ENCODE measurements at places on chromosomes 4 and X.
A peak's percentile ranks its signal among the peaks of the same experiment; 100 is the strongest.

DNA sequence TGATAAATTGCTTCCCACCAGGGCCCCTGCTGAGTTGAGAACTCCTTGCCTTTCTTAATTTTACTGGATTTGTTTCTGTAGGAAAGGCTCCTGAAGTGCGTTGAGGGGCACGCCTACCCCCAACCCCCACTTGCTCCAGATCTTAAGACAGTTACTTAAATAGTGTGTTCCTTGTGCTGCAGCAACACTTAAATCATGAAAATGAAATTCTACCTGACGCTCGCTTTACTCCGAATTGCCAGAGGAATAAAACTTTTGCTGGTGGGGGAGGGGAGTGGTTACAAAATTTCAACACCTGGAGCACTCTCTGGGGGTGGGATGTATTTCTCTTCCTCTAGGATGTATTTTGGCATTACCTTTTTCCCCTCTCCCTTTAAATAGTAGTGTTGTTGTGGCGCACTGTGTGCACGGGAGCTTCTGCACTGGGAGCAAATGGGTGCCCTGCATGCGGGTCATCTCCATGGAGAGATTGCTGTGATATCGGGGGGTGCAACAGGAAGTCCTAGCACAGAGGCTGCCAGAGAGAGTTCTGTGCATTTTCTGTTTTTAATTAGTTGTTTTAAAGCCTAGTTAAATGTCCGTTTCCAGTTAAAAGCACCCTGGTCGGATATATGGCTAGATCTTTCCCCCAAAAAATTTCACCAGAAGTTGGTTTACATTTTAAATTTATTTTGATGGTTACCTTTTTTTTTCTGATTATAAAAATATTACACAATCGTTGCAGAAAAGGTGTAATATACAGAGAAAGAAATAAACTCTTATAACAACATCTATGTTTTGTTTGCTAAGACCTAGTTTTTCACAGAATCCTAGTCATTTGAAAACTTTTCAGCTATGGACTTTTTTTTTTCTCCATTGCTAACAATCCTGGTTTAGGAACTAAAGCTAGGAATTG, 207.7 kb downstream of the SOWAHB start:
- peak; percentile 25 for DNase-seq

DNA sequence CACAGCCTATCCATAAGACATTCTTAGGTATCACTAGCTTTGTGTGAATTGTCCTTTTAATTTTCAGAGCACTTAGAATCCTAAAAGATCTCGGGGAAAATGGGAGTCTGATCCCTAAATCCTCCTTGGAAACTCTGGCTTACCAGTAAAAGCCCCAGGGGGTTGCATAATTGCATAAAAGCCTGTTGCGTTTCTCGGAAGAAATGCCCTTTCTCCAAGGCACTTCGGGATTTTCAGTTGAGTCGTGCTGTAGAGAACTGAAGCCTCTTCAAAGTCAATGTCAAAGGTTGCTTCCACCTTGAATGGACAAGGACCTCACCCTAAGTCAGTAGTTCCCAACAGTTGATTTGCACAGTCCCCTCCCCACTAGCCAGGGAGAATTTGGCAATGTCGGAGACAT, 20.8 kb downstream of the FAM184B start:
- no peak for DNase-seq

DNA sequence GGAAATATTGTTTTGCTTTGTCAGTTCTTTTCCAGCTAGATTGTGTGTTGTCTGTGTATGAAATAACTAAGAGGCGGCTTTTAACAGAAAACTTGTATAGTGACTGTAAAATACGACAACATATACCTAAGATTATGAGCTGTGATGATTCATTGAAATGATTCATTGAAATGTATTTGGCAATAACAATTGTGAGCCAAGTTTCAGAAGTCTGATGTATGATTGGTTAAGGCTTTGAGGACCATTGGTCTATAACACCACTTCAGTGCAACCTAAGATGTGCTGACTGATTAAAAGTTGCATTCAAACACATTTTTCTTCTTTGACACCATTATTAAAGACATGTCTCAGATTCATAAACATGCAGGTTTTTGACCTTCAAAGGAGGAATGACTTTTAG, 76.6 kb downstream of the PTPN13 start:
- DNase-seq, result peak; percentile 99

DNA sequence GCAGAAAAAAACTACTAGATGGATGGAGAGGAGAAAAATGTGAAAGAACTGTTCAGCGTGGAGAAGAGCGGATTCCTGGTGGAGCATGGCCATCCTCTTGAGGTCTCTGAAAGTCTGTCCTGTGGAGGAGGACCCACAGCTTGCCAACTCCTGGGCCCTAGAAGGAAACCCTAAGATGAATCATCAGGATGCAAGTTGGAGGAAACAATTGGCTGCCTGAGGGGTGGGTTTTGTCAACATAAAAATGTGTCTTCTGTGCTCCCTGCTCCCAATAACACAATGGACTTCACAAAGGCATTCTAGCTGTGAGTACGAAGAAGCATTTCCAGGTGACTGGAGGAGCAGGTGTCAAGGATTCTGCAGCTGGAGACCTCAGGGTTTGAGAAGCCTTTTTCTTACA, 37.2 kb downstream of the CNGA2 start:
- DNase-seq, result no peak

DNA sequence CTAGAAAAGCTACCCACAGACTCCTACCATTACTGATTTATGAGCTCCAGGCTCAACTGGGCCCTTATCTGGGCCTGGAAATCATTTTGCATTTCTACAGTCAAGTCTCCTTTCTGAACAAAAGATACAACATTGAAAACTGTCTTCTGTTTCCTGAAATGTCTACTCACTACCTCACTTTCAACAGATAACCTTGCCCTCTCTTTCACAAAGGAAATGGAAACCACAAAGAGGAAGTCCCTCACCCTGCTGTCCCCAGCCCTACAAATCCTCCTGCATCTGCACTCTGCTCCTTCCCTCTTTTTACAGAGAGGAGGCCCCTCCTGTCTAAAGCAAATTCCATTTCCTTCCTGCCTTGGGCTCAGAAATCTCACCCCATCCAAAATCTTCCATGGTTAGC, 24.8 kb upstream of the CYBB start:
- DNase-seq, result no peak

DNA sequence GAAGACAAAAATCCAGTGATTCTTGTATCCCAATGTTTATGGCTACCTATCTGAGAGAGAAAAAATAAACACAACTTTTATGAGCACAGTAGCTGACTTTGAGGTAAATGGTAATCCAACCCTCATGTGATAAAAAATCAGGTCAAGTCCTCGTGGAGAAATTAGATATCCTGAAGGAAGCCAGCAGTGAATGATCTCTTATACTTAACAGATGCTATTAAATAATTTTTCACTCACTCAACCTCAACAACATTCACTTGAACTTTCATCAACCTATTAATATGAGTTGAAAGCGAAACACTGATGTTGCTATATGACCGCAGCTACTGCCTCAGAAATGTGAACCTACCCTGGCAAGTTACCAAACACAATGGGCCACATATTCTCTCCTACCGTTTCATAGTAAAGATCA, 105.4 kb downstream of the GPC3 start:
- no peak for DNase-seq

- no peak for DNase-seq
These were observed 54.4 kb downstream of the PPP3CA start for GRCh38 chr4:101292901-101293300.

DNA sequence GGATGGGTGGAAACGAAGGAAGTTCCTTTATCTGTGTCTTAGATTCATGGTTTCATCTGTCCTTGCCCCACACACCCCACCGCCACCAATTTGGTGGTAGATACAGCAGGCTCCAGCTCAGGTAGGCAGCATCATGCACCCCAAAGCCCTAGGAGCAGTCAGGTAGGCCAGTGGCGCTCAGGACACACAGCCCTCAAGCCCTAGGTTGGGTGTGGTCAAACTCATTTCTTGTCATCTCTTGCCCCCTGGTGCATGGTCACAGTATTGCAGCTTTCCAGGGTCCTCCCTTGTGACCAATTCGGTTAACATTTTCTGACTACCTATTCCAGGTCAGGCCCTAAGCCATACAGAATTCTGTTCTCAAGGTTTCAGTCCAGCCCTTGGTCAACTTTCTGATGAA, 14.5 kb upstream of the PRRG3 start:
- DNase-seq, result peak; percentile 29

DNA sequence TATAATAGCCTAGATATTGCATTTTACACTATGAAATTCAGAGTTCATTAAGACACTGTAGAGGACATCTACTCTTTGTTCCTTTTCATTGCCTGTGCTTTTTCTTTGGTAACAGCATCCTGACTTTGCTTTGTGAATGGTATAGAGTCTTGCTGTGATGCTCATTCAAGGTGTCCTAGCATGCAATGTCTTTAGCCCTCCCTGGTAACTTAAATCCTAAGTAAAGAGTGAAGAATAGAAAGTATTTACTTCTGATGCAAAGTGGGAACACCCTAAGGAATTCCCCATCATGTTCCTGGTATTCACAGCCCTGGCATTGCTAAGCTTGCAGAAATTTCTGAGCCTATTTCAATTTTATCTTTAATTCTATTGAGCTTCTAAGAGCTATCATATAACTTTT, 400.1 kb downstream of the FAT4 start:
- DNase-seq, result peak; percentile 29

DNA sequence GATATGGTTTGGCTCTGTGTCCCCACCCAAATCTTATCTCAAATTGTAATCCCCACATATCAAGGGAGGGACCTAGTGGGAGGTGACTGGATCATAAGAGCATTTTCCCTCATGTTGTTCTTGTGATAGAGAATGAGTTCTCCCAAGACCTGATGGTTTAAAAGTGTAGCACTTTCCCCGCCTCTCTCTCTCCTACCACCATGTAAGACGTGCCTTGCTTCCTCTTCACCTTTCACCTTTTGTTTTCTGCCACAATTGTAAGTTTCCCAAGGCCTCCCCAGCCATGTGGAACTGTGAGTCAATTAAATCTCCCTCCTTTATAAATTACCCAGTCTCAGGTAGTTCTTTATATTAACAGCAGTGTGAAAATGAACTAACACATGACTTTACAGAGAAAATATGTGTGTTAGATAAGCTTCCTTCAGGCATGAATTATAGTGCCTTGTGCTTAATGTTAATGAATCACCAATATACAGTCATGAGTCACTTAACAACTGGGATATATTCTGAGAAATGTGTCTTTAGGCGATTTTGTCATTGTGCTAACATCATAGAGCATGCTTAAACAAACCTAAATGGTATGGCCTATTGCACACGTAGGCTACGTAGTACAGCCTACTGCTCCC, 37.9 kb downstream of the PDGFC start:
- peak; percentile 100 for DNase-seq

DNA sequence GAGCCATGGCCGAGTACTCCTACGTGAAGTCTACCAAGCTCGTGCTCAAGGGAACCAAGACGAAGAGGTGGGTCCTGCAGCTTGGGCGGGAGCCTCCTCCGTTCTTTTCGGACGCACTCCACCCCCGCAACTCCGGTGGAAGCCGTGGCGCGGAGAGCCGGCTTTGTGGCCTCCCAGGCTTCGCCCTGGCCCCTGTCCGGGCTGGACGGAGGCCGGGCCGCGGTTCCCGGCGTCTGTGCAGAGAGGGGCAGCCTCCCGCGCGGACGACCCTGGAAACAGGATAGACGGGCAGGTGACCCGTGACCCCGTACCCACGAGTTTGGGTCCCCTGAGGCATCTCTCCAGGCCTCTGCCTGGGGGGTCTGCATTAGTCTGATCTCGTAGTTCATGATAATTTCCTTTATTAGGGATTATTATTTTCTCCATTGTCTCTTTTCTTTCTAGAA, 356 bp downstream of the FRG1 start:
- DNase-seq, result no peak

- peak; percentile 54 for DNase-seq
These were observed 173.0 kb downstream of the COX18 start for GRCh38 chr4:72896515-72896914.

DNA sequence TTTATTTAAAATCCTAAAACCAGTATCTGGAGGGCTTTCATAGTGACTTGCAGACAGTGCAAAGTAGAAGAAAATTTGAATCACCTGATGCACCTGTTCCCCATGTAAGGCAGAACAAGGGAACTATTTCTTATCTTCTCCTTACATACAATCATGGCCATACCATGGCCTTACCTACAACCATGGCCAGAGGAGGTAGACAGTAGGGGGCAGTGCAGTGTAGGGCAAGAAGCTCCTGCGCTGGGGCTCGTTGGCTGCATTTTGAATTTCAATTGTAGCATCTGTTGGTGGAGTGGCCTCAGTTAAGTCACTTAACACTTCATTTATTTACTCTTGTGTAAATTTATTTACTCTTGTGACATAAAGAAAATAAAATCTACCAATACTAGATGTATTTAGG, 33.0 kb downstream of the GALNTL6 start:
- peak; percentile 24 for DNase-seq

- DNase-seq, result no peak
These were observed 296.1 kb upstream of the UGT8 start for GRCh38 chr4:114302472-114302871.

GRCh38 chr4:13917015-13917414, 289.5 kb upstream of the BOD1L1 start:
- DNase-seq, result no peak

GRCh38 chr4:32161392-32161791, 1441.2 kb downstream of the PCDH7 start:
- peak; percentile 84 for DNase-seq

DNA sequence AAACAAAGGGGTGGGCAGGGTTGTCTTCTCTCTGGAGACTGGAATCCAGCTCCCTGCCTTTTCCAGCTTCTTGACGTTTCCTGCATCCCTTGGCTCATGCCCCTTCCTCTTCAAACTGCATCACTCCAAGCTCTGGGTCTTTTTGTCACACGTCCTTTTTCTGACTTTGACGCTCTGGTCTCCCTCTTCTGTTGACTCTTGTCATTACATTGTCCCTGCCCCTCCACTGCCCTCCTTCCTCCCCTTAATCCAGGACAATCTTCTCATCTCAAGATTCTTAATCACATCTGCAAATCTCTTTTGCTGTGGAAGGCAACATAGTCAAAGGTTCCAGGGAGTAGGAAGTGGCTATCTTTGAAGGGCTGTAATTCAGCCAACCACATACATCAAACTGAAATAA, 178.3 kb downstream of the TMA16 start:
- DNase-seq, result no peak

All from bronchial epithelial cell (primary cell).